ENCODE measurements at places on chromosomes 5 and 9.

GRCh38 chr5:159441441-159441840 lies 111.2 kb upstream of the IL12B start:
- DNase-seq: peak; percentile 4

DNA sequence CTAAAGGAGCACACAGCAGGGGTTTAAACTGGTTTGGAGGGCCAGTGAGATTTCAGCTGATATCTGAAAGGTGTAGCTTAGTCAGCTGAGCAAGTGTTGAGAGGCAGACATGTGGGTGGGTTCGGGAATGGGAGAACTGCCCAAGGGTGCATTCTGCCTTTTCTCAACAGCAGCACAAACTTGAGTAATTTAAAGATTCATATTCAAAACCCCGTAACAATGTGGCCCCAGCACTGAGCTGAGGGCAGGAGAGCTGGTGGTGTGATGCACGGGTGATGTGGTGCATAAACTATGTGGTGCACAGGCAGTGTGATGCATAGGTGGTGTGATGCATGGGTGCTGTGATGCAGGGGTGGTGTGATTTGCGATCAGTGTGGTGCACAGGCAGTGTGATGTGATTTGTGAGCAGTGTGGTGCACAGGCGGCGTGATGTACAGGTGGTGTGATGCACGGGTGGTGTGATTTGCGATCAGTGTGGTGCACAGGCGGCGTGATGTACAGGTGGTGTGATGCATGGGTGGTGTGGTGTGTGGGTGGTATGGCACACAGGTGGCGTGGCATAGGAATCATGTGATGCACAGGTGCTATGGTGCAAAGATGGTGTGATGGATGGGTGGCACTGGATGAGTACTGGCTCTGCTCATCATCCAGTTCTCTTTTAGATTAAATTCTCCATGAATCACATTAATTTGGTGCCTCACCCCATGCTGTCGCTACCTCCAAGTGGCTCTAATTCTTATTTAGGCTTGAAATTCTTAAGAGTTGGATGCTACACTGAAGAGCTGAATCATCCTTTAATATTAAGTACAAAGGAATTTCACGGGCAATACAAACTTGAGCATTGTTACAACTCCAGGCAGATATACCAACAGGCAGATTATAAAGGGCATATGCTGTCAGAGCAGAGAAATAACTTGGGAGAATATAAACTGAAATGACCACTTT lies 53.6 kb downstream of the DAP start:
- DNase-seq: no peak

DNA sequence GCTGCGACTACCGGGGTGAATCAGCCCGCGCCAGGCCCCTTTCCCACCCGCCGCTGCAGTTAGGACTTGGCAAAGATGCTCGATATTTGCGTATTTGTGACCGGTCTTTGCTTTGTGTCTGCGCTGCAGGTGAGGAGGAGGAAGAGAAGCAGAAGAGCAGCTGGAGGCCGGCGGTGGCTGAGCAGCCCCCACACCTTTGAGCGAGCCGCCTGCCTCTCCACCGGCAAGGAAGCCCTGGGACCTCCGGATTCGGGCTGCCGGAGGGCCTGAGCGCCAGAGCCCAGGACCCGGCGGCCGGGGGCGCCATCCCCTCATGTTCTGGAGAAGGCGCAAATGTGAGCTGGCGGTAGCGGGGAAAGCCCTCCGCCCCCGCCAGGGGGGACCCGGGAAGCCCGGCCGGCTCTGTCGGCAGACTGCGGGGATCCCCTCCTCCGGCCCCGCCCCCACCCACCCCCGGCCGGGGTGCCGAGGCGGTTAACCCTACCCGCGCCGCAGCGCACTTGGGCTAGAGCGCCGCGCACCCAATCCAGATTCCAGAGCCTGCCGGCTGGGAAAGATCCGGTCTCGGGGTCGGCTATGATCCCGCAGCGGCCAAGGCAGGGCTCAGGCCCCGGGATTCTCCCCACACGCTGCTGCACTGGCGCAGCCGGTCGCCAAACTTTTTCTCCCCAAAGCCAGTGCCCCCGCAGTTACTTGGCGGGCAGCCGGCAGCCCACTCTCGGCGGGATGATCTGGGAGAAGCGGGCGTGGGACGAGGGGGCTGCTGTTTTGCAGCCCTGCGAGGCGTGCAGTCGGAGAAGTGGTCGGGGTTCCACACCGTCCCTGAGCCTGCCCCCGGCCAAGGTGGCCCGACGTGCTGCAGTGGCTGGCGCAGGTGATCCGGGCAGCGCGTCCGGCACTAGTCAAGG lies 800 bp upstream of the KCNN2 start:
- peak; percentile 69 for DNase-seq

GRCh38 chr9:33638391-33638915 lies 114.4 kb downstream of the ANKRD18B start:
- DNase-seq: no peak

DNA sequence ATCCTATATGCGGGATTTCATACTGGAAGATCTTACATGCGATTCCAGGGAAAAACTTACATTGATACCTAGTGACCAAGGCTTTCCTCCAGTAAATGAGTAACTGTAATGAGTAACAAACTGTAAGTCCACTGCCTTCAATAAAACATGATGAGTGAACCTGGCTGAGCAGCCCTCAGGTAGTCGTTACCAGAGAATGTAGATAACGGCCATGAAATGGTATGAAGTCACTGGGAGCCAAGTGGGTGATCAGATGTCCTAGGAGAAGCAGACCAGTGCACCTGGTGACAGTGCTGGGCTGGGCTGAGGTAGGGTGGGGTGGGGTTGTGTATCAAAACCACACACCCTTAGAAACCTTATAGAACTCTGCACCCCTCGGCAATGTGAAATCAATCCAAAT lies 203.6 kb downstream of the ALDH1A1 start:
- DNase-seq: no peak

DNA sequence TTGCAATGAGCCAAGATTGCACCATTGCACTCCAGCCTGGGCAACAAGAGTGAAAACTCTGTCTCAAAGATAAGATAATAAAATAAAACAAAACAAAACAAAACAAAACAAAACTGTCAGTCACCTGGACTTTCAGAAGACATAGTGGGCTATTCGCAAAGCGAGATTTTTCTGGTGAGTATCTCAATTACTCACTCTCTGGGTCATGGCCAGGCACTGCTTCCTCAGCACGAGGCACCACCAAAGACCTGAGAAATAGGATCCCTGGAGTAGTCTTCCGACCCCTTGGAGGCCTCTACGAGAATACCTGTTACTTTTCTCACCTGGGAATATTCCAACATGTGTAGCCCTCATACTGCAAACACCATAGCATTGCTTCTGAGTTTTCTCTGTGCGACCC lies 201.7 kb upstream of the ZNF618 start:
- no peak for DNase-seq

DNA sequence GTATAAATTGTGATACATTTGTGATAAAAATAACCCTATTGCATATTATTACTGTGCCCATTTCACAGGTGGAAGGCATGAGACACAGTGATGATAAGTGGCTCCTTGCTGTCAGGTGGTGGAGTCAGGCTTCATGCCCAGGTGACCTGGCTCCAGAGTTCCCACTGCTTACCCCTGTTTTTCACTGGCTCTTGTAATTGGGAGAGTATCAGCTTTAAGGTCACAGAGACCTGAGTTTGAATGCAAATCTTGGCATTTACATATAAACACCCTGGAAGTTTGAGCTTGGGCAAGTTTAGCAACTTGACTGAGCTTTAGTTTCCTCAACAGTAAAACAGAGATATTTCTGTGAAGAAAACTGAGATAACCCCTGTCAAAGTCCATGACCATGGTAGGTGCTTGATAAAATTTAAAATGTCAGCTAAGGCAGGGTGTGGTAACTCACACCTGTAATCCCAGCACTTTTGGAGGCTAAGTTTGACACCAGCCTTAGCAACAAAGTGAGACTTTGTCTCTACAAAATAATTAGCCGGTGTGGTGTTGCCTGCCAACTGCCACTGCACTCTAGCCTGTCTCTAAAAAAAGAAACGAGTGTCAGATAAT lies 29.2 kb downstream of the MAT2B start:
- DNase-seq: no peak

DNA sequence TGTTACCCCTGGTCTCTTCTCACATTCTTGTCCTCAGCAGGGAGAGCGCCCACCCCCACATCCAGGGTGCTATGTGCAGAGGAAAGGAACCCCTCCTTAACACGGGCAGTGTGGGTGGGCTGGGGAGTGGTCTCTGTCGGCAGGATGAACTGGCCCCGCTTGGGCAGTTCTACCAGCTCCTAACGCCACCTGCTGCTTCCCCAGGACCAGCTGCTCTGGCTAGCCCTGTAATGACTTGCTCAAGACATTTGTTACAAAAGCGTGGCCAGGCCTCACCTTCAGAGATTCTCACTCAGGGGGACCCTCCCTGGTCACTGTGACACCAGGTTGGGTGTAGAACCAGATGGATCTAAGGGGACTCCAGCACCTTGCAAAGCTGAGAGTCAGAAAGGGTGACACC lies 82.4 kb downstream of the HMCN2 start:
- no peak for DNase-seq

GRCh38 chr5:39755452-39755851 lies 330.7 kb upstream of the DAB2 start:
- no peak for DNase-seq

- no peak for DNase-seq
Observed at GRCh38 chr5:115274584-115274983, 11.9 kb upstream of the PGGT1B start.

GRCh38 chr9:116191576-116192415 lies 38.2 kb downstream of the PAPPA start:
- DNase-seq: no peak

GRCh38 chr9:83489961-83490360 lies 48.2 kb downstream of the FRMD3 start:
- no peak for DNase-seq

DNA sequence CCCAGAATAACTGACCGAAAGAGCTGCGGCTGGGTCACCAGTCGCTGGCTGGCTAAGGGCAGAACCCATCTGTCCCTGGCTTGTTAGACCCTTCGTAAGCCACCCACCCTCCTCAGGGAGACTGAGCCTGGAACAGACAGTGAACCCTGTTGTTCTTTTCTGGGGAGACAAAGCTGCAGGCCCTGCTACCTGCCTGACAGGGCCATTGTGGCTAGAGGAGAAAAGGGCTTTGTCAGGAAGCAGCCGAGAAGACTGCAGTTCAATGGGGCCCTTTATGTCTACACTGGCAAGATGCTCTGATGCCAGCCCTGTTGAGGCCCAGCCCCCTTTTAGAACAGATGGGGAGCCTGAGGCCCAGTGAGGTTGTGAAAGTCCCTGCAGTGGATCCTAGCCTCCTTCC lies 3.7 kb upstream of the NIPAL4 start:
- no peak for DNase-seq

GRCh38 chr5:91586232-91586631 lies 203.1 kb upstream of the ARRDC3 start:
- no peak for DNase-seq

DNA sequence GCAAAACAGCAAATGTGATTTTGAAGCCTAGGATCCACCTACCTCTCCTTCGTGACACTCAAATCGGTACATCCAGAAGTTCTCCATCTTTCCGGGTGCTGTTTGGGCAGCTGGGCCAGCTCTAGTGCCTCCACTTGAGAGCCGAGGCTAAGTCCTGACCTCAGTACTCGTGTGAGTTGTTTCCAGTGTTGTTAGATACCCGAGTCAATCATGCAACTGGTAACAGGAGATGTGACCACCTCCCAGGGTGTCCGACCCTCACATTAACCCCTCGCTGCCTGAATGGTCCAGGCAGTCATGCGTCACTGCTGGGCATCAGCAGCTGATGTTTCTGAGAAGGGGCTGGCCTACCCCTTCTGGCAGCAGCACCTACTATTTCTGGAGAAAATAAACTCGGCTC lies 170.3 kb downstream of the ENTREP1 start:
- no peak for DNase-seq

- no peak for DNase-seq
Observed at GRCh38 chr9:129381481-129381957, 203.5 kb upstream of the IER5L start.

- DNase-seq: no peak
Observed at GRCh38 chr9:35757892-35758275, 3.8 kb upstream of the MSMP start.

DNA sequence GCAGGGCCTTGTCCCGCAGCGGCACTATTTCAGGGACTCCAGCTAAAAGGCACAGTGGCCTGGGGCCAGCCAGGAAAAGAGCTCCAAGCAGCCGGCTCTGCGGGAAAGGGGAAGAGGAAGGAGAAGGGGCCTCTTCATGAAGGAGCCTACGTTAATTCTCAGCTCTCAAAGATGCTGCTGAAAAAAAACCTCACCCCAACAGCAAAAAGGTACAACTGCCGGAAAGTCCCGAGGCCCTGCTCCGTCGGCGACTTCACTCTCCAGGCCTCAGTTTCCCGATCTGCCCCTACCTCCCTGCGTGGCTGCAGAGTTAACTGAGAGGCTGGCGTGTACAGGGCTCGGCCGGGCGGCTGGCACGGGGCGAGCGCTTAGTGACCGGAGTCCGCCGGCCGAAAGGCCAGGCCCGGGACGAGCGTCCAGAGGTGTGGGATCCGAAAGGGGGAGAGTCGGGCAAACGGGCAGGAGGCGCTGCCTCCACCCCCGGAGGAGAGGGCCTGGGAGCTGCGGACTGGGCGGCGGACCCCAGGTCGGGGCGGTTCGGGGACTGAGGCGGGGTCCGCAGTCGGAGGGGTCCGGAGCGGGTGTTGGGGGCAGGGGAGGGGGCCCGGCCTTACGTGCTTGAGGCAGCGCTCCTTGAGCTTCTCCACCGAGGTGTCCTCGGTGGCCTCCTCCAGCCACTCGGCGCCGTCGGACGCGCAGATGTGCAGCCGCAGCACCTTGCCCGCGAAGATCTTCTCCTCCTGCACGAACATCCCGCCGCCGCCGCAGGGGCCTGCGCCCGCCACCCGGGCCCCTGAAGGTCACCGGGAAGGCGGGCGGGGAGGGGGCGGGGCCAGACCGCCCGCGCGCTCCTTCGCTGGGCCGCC lies 529 bp downstream of the UBAC1 start:
- peak; percentile 26 for DNase-seq

DNA sequence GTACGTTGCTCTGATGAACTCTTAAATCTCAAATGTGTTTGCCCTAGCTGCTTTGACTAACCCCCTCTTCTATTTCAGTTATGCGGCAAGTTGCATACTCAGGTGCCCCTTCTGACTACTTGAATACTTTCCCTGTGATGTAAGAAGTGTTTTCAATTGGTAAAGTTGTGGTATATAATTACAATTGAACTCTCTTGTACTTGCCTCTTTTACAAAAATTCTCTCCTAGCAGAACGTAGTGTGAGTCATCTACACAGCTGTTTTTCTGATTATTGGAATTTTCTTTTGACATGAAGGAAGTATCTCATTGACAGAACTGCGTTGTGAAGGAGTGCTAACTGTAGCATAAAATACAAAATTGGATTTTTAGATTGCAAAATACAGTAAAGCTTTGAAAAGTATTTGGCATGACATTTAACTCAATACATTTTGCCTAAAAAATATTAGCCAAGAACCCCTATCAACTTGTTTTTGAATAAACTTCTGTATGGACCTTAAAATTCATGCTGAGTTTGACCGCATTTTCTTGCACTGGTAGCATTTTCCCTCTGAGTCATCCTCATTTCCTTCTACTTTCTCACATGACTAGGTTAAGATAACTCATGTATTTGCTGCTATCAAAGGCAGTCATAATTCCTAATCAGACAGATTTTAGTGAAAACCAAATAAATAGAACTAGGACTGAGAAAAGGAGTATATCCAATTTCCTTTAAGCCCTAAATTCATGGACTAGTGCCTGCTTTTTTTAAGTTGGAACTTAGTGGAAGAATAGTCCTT lies 6.3 kb downstream of the CRHBP start:
- no peak for DNase-seq

Data from neural crest cell (in vitro differentiated cells).